Spleen (tissue), 13 donors: ENCODE measurements at places on chromosomes 3 and 15. TPM values are rescaled to one million over a fixed set of nuclear protein-coding genes. Genes with fewer than 3 reads are reported as not detected.

Gene ARRDC4
- 7.7 TPM for polyA plus RNA-seq

Gene LACTB
- polyA plus RNA-seq: 20.3 TPM

Gene DPH3
- polyA plus RNA-seq: 7.2 TPM

Gene HYAL3
- polyA plus RNA-seq: 2.1 TPM

Gene MKRN2OS
- not detected for polyA plus RNA-seq

Gene MYRIP
- 3.7 TPM for polyA plus RNA-seq

Gene ZNF609
- polyA plus RNA-seq: 2.4 TPM

Gene SERINC4
- 0.09 TPM for polyA plus RNA-seq

Gene PP2D1
- polyA plus RNA-seq: not detected

Gene C3orf22
- polyA plus RNA-seq: not detected

Gene ZNF860
- 1.6 TPM for polyA plus RNA-seq

Gene MST1R
- 3.4 TPM for polyA plus RNA-seq

Gene CSPG4
- 1.3 TPM for polyA plus RNA-seq

Gene C3orf20
- polyA plus RNA-seq: not detected

Gene LRRIQ4
- 0.06 TPM for polyA plus RNA-seq

Gene BCHE
- polyA plus RNA-seq: 0.93 TPM
